ENCODE measurements at places on chromosomes 1 and 21. TPM values are rescaled to one million over a fixed set of nuclear protein-coding genes. Genes with fewer than 3 reads are reported as not detected.

The RHD gene
- total RNA-seq: not detected

The FMO4 gene
- total RNA-seq: 3.1 TPM

The SLAMF7 gene
- not detected for total RNA-seq

DNA sequence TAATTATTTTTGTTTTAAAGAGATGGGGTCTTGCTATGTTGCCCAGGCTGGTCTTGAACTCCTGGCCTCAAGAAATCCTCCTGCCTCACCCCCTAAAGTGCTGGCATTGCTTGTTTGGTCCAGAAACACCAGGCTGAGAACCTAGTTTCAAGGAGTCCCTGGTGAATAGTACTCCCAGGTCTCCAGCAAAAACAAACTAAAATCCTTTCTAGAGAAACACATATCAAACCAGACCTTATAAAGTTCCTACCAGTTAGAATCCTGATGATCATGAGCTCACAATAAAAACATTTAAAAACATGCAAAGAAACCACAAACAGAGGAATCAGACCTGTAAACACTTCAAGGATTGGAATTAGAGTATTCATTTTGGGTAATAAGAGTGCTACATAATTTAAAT lies 34.4 kb upstream of the PADI1 start:
- peak; percentile 43 for DNase-seq

DNA sequence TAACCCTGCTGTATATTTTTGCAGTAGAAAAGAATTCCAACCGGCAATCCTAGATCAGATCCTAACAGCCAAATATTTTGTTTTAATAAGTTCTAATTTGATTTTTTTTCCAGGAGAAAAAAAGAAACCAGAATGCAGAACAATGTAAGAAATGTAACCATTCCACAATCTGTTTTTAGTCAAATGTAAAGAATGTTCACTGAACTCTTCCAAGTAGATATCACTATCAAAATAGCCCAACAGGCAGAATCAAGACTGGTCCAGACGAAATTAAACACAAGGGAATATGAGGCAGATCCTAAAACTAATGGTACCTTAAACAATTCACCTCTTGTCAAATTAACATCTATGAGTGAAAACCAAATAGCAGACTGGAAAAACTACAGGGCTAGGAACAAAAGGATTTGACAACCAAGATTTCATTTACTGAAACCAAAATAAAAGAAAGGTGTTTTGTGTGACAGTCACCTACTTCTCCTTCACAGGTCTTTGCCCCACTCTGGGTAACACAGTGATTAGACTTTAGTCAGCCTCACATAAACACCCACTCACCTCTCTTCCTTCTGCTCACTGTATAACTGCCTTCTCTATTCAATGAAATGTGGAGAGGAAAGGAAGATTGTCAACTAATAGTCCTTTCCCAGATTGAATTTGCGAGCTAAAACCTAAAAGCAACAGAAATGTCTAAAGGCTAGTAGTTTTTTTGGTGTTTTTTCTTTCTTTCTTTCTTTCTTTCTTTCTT lies 137.9 kb downstream of the FAF1 start:
- no peak for DNase-seq

DNA sequence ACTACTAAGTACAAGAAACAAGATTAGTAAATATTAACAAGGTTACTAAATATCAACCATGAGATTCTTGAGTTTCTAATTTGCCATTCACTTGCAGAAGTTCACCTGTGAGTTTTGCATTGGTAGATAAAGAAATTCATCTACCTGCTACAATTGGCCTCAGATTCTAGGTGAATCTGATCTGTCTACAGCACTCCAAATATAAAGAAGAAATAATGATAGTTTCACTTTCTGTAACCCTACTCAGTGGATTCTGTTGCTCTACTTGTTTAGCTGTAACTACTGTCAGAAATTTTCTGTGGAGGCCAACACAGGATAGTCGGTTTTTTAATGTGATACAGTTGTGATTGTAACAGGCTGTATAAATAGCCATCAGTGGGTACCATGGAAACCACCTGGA lies 118.6 kb downstream of the NR5A2 start:
- DNase-seq: no peak

DNA sequence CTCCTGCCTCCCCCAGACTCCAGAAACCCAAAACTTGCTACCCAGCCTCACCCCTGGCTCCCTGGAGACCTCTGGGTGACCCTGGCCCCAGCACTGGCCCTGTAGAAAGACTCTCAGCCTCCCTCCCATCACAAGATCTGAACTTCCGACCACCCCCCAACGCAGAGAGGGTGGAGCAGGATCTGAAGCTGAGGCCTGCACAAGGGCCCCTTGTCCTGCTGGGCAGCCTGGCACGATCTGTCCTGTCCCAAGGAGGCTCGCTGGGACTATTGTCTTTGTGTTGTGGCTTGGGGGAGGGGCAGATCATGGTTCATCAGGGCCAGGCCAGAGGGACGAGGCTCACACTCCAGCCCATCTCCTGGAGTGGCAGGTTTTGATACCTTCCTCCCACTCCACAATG lies 20.0 kb downstream of the PHLDA3 start:
- no peak for DNase-seq

- no peak for DNase-seq
Measured at GRCh38 chr1:23216771-23217420, 406 bp downstream of the HTR1D start.
